Kidney epithelial cell (primary cell): ENCODE measurements at places on chromosomes 4 and X.

DNA sequence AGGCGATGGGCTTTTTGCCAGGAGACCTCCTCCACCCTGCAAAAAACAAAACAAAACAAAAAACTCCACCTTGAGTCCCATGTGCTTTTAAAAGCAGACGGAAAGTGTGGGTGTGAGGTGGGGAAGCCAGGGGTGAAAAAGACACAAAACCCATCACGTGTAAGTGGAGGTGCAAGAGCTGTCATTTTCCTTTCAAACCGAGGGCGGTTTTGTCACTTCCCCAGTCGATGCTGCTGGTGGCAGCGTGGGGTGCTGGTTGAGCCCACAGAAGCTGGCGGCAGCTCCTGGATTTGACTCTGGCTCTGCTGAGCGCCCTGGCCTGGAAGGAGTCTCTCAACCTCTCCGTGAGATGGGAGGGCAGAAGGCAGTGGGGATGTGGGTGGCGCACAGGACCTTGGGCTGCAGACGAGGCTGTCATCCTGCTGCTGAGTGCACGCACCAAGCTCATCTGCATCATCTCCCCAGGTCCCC is 110.0 kb downstream of the PSAPL1 start:
- DNase-seq = no peak

DNA sequence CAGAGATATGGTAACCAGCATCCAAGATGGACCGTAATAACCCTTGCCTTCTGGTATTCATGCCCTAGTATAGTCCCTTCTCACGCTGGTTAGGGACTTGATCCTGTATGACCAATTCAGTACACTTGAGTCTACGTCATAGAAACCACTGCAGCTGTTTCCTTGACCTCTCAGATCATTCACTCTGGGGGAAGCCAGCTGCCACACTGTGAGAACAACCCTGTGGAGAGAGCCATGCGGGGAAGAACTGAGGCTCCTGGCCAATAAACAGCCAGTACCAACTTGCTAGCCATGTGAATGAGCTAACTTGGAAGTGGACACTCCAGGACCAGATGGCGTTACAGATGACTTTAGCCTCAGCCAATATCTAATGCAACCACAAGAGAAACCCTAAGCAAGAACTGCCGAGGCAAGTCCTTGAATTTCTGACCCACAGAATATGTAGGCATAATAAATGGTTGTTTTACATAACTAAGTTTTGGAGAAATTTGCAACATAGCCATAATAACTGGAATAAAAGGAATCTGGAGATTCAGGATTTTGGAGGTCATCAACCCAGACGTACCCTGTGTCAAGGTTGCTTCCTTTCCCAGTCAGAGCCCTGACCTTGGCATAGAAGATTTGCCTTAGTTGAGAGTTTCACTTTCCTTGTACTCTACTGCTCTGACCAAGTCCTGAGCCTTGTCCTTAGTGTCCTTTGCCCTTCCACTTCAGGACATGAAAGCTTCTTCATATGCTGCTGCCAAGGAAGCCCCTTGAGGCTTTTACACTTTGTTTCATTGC is 87.3 kb upstream of the ZNF81 start:
- no peak for DNase-seq

- DNase-seq = no peak
These were observed 66.1 kb upstream of the EFNB1 start for GRCh38 chrX:68762766-68763165.

GRCh38 chrX:71053217-71053621 is 14.9 kb downstream of the SNX12 start:
- peak; percentile 9 for DNase-seq

DNA sequence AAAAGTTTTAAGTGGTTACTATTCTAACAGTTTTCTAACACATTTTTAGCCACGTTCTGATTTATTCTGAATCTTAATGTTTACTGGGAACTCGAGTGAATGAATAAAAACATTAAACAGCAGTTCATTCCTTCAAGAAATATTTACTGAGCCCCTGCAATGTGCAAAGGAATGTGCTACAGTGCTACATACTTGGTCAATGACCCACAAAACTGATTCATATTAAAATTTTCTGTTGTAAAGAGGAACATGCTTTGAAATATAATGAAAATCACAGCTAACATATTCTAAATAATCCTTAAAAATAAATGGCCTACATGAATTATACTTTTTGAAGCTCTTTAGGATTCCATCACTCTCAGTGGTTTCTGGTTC is 78.7 kb downstream of the ARAP2 start:
- DNase-seq = no peak

DNA sequence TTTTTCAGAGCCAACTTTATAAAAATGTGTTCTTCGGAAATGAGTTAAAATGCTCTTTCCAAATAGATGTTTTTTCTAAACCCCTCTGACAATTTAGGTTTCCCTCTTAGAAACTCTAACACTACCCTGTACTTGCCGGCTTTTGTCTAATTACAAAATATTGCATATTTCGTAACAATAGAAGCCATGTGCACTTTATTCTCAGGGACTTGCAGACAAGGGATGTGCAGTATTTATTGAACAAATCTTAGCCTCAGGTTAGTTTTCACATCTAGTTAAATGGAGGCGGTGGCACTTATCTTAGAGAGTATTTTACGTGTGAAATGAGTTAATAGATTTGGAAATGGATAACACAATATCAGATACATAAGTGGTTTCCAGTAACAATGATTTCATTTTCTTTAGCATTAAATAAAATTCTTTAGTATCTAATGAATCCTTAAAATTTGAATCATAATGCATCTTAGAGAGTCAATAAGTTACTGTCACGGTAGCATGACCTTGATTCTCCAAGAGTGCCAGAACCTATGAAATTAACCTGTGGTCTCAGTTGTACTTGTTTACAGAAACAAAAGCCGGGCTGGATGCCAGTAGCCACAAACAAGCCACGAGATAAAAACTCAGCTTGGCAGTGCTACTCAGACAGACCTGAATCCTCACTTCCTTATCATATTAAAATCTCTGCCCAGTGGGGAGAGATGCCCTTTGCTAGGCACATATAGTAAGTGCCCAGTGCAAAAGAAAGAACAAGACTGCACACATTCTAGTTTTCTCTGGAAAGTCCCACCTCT is 772 bp upstream of the PABPC4L start:
- DNase-seq = no peak

GRCh38 chr4:83831588-83831987 is 295.7 kb downstream of the GPAT3 start:
- DNase-seq = no peak

DNA sequence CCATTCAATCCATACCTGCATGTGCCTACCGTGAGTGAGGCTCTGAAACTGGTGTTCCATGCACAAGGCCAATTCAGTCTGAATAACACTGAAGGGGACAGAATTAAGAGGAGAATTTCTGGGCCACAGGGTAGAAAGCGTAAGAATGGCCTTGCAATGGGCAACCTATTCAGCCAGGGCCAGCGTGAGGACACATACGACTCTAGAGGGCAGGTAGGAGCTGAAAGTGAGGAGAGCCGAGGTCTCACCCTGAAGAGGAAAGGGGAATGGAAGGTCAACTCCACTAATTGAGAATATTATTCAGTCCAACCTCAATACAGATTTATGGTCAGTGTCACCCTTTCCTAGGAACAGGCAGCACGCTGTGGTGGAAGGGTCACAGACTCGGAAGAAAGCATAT is 202.2 kb downstream of the TRIML1 start:
- no peak for DNase-seq
